Daoy (cell line): ENCODE measurements at places on chromosomes 2 and 18.

DNA sequence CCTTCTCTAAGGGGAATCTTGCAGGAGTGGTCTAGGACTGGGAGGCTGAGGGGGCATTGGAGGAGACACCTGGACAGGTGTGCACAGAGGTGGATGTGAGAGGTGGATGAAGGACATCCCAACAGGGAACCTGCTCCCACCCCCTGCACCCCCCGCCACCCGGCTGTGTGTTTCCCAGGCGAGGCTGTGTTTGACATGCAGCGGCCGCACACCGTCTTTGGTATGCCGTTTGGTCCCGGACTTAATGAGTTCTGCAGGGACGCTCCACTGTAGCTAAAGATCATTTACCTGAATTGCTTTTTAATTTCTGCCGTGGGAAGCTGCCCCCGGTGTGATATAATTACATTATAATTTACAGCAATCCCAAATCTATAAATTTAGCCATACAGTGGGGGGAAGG is 87.3 kb downstream of the GLI2 start:
- DNase-seq: no peak

- no peak for DNase-seq
These were observed 40.0 kb upstream of the ATG16L1 start for GRCh38 chr2:233211548-233211895.

DNA sequence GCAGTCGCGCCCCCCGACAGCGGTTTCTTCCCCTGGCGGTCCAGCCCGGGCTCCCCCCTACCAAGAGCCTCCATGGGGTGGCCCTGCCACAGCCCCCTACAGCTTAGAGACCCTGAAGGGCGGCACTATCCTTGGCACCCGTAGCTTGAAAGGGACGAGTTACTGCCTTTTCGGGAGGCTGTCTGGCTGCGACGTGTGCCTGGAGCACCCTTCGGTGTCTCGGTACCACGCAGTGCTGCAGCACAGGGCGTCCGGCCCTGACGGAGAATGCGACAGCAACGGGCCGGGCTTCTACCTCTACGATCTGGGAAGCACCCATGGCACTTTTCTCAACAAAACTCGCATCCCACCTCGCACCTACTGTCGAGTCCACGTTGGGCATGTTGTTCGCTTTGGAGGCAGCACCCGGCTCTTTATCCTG is 475 bp downstream of the SLC4A1AP start:
- DNase-seq: no peak

- peak; percentile 93 for DNase-seq
These were observed 17.9 kb upstream of the SFXN5 start for GRCh38 chr2:73089270-73090030.

DNA sequence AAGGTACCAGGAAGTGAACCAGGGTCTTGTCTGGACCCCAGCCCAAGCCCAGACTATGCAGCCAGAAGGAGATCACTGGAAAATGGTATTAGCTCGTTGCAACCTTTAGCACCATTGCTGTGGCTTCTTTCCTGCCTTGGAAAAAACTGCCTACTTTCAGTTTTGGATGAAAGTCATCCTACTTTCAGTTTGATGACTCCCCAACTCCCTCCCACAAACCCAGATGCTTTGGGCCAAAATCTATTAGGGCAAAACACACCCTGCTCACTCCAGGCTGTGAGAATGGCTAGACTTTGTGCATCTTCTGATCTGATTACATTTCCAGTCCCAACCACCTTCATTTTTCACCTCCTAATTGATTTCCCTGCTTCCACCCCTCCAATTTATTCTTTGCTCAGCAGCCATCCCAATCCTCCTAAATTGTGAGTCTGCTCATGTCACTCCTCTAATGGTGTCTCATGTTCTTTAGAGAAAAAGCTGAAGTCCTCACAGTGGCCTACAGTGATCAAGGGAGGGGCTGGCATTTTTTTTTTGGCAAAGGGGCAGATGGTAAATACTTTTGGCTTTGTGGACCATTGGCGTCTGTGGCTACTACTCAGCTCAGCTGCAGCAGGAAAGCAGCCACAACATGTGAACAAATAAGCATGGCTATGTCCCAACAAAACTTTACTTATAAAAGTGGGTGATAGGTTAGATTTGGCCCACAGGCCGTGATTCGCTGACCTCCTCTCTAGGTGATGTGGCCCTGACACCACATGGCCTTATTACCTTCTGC is 368.7 kb downstream of the SLC4A3 start:
- DNase-seq: no peak

DNA sequence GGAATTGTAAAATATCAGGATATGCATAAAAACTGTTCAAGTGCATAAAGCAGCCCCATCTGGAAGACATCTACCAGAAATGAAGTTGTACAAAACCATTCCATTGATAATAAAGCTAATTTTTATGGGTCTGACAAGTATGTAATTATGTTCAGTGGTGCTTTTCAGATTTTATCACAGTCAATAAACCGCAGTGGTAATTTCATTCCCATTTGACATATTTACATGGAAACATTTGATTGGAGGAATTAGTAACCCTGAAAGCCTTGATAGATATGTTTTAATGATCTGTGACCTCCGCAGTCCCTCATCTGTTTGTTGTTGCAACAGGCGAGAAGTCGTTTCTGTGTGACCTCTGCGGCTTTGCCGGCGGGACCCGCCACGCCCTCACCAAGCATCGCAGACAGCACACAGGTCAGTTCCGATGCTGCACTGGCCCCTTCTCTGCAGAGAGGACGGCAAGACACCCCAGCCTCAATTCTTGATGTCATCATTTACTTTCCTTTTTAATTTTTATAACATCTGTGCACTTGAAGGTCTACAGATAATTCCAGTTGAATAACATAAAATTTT is 283.1 kb downstream of the ZNF407 start:
- DNase-seq: no peak

DNA sequence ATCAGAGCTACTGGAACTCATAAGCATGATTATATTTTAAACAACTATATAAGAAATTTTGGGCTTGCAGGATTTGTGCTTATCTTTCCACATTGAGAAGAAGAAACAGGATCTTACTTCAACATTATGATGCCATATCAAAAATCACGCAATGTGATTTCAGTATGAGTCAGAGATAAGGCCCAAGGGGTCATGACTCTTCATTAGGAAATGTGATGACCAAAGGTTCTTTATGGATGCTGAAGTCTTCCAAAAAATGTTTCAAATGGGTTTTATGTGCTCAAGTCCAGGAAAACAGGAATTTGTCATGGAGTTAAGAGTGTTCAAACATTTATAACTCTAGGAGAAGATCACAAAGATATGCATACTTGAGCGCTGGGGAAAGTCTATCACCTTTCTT is 7.8 kb upstream of the SERPINB2 start:
- no peak for DNase-seq

DNA sequence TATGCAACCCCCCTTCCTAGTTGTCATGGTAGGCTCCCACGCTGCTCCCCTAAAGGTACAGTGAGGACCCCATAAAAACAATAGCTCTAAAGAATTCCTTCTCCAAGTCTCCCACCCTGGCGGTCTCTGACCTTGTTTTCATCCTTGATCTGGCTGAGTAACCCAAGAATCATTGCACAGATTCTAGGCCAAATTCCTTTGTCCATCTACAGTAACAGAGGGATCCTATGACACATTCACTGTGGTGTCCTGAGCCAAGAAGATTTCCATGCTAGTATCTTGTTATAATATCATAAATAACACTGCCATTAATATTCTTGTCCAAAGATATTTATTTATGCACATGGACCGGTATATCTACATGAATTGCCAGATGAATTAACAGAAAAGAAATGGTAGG is 240.2 kb downstream of the CYP26B1 start:
- no peak for DNase-seq

DNA sequence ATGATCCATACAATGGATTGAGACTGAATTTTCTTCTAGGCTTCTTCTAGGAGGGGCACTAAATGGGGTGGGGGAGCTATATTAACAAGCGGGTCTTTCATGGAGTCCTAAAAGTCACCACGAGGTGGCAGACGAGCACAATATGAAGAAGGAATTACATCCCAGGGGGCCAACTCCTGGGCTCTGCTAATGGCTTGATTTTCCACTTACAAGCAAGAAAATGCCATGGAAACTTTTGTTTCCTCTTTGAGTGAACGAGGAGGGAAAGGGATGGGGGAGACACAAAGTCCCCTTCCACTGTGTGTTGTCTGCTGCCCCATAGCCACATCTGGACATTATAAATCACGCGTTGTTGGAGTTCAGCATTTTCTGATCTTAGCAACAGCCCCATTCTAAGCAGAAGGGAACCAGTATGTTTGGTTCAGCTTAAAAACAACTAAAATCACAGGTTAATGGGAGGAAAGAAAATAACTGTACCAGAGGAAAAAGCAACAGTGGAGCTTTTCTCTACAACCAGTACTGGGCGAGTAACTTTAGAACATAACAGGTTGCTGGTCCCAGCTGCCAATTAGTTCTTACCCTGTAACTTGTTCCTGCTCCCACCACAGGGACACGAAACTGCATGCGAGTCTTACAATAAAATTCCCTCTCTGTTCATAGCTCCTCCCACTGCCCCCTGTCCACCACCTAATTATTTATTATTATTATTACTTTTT is 285.0 kb upstream of the PARD3B start:
- DNase-seq: peak; percentile 62

GRCh38 chr2:171141320-171141719 is 19.4 kb downstream of the TLK1 start:
- DNase-seq: no peak

DNA sequence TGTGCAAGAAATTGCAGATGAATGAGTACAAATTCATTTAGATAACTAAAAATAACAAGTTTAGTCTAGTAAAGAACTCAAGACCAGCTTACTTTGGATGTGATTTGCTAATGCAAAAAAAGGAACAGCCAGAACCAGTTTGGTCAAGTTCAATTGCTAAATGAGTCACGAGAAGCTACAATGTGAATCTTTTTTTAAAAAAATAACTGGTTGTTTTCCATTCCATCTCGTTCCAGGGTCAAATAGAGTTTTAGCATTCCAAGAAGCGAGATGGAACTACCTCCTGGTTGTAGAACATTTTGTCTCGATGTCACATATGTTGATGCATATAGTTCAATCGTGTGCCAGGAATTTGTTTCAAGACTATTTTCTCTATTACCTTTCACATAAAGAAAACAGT is 65.0 kb upstream of the IKZF2 start:
- no peak for DNase-seq

DNA sequence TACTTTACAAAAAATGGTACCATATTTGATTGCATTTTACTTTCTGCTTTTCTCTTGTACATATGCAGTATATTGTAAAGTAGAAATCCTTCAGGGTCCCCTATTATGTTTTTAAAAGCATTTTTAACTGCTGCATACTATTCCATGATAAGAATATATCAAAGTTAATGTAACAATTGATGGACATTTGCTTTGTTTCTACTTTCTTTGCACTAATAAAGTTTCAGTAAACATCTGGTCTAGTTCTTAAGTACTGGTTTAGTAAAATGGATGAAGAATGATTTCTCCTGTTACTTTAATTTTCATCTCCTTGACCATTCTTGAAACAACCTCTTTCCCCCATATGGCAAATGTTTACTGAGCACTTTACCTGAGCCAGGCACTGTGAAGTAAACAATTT is 1.7 kb downstream of the MRPS9 start:
- DNase-seq: no peak

DNA sequence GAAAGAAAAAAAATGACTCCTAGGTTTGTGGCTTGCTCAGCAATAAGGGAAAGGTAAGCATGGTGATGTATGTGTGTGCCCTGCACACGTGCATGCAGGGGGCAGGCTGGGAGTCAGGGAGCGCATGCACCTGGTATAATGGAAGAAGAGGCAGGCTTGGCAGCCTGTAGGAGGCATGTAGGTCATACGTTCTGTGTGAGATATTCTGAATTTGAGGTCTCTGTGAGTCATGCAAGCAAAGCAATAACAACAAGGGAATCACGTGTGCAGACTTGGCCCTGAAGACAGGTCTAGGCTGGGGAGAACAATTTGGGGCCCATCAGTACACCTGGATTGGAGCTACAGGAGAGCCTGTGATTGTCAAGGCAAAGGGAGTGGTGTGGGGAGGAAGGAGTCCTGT is 94.5 kb upstream of the TTC39C start:
- peak; percentile 23 for DNase-seq

- peak; percentile 65 for DNase-seq
These were observed at the start of gene CCDC178 for GRCh38 chr18:33440060-33441043. TSS of gene CCDC178 (minus strand) at chr18:33440721. CDS start at chr18:33412088, 28,633 bp downstream.

DNA sequence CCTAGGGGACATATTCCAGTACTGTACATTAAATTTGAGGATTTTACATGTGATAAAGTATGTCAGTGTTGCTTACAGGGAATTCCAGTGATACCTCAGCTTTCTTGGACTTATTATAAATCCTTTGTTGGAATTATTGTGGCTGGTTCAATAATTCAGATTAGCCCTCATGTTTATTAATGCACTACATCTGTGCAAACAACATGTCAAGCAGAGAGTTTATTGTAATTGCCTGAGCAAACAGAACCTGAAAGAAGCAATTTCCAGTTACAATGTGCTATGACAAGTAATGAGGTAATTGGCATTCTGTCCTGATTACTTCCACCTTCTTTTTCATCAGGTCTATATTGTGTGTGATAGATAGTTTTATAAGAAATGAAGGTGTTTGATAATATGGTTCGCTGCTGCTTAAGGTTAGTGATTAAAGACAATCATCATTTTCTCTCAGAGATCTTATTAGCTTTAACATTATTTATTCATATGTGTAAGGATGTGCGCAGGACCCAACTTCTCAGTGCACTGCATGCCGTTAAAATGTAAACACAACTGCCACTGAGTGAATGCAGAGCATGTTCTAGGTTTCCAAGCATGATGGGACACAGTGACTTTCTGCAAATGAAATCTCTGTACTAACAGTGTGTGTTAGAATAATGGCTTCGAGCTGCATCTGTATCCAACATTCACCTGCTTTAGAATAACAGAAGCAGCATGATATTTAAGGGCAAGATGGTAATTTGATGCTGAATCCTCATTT is 973.7 kb upstream of the POU3F3 start:
- DNase-seq: no peak

DNA sequence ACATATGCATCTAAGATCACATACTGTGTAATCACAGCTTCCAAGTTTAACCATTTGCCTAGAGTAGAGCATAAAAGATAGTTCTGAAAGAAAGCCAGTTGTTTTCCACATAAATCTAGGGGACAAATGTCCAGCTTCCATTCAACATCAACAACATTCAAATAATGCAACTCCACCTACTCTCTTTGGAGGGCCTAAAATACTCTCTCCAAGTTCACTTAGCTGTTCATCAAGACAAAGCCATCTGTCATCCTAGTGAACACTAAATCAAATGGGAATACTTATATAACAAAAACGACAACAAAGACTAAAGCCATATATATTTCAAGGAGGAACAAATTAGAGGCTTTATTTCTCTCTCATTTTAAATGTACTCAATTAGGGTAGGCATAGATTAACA is 221.5 kb upstream of the CDH2 start:
- DNase-seq: no peak

GRCh38 chr2:96847586-96847985 is 3.8 kb upstream of the ANKRD23 start:
- DNase-seq: no peak
